ENCODE measurements at places on chromosomes 13 and 19.

DNA sequence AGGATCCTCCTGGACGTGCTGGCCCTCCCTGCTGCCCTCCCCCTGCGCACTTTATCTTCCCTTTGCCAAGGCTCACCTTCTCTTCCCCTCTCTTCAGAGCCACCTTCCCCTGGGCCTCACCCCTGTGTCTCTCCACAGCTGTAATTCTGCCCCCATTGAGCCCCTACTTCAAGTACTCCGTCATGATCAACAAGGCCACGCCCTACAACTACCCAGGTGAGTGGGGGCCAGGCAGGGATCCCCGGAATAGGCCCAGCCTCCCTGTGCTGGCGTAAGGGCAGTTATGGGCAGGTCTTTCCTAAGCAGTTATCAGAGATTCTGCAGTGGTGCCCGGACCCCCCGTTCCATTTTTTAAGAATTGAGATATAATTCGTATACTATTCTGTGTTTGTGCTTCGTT is 3.1 kb downstream of the NDUFA3 start:
- DNase-seq, result no peak

- DNase-seq, result no peak
Observed at GRCh38 chr19:20256606-20257005, 89.6 kb downstream of the ZNF486 start.

DNA sequence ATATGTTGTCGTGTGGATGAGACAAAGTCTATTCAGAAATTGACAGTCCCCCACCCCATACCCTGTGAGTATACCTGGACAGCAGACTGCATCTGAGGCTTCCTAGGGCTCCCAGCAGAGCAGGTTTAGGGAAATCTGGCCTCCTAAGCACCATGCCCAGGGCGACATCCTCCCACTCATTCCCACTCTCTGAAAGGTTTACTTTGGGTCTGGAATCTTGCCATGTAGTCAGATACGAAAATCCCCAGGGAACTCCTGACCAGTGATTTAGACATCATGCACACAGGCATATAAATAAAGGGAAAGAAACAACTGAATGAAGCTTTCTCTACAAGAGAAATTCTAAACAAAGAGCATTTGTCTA is 717 bp upstream of the NALCN start:
- DNase-seq, result no peak

DNA sequence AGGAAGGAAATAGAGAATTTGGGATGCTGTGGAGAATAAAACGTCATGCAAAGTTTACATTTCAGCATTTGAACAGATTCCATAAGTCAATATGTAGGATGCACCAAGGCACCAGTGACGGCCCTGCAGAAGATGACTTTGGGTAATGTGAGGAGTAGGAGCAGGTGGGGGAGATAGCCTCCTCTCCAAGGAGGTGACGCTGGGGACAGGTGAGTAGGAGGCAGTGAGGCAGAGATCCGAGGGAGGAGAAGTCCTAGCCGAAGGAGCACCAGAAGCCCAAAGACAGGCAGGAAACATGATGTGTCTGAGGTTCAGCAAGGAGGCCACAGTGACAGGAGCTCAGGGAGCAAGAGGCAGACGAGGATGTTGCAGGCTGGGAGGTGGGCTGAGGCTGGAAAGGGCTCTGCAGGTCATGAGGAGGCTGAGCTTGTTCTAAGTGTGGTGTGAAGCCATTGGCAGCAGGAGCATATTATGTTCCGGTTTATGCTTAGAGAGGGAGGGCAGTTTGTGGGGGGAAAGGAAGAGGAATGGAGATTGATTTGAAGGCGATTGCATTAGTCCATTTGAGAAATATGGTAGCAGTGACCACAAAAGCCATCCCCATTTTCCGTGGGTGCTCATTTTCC is 55.7 kb upstream of the C1QTNF9 start:
- DNase-seq, result no peak

- no peak for DNase-seq
Observed at GRCh38 chr13:49441846-49442245, 2.0 kb downstream of the CAB39L start.

- no peak for DNase-seq
Observed at GRCh38 chr13:31797154-31797775, 57.9 kb downstream of the RXFP2 start.

DNA sequence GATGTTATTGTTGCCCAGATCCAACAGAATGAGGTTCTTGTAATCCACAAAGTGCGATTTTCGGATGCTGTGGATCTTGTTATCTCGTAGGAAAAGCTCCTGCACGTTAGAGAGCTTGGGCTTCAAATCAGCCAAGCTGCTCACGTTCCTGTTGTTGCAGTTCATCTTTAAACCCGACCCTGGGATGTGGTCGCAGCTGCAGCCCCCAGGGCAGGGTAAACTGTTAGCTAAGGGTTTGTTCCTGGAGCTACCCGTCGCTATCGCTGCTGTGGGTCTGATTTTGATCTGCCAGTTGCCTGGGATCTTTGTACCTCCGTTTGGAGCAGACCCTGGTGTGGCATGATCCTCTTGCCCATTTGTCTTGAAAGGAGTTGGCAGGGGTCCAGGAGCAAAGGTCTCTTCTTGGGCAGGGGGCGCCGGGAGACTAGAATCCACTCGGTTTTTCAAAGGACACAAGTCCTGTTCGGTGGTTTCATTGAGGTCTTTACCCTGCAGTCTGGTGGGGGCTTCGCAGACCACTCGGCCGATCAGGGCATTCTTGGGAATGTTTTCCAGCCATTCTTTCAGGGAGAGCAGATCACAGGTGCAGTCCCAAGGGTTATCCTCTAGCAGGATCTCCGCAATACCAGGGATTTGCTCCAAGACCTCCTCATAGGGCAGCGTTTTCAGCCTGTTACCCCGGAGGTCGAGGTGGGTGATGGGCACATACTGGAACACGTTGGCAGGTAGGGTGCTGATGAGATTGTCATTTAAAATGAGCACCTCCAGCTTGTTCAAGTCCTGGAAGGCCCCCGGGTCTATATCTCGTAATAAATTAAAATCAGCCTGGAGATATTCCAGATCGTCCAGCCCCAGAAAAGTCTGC is 1.8 kb downstream of the SLITRK1 start:
- DNase-seq, result peak; percentile 30

DNA sequence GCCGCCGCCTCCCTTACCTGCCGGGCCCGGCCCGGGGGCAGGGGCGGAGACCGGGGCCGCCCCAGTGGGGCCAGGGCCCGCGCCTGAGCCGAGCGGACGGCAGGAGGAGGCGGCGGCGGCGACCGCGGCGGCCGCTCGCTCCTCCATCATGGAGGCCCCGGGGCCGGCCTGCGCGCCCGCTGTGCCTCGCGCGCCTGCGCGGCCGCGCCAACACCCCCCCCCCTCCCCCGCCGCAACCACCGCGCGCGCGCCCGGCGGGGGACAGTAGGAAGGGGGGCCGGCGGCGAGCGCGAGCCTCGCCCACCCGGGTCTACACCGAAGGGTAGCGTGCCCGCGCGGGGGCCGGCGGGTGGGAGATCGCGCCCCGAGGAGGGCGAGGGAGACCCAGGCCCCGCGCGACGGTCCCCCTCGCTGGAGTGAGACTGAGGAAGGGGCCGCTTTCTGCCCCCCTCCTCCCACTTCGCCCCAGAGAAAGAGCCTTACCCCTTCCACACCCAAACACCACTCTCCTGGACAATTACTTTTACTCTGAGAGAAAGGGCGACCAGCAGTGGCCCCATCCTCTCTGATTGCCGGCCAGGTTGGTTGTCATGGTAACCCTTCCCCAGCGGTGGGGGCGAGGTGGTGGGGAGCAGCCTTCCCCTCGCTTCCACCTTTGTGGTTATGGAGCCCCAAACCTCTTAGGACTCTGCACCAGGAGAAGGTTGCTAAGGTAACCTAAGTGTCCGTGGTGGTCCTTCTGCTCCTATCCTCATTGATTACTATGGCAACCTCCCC is at the start of gene STRN4:
Gene STRN4, minus strand, starts transcription at position 170 of the 777 bp plus-strand sequence. Its CDS starts 20 bp downstream, at position 150.
- no peak for DNase-seq

GRCh38 chr19:17910791-17911360 is 21.9 kb upstream of the CCDC124 start:
- no peak for DNase-seq

- no peak for DNase-seq
Observed at GRCh38 chr19:13260883-13261653, 110.9 kb downstream of the IER2 start.

DNA sequence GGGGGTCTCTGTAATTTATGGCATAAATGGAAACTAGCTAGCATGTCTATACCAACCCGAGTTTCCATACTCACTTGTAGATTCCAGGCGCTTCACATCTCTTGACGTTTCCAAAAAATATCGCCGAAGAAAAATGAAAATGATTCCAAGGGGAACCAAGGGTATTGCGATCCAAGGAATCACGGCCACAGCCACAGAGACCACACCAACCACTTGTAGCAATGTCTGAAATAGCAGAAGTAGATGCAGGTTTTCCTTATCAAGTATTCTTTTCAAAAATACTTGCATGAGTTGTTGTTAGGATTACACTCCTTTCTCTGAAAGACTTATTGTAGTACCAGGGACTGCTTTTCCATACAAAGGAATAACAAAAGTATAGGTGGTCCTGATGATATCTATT is 218.2 kb downstream of the ABCC4 start:
- no peak for DNase-seq

DNA sequence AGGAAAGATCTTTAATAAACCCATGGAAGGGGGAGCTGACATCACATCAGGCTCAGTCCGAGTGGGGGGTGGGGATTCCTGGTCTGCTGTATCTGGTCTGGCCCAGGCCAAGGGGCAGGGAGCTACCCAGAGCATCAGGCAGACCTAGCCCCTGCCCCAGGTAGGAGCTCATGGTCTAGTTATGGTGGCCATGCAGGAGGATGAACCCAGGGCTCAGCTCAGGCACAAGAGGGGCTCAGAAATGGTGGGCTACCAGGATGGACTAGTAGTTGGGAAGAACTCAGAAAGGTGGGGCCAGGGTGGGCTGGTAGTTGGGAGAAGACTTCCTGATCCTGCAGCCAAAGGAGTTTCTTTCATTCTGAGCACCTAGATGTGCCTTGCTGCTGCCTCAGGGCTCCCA is 14.3 kb downstream of the VSTM2B start:
- DNase-seq, result peak; percentile 17
